ENCODE measurements at places on chromosomes 2 and 18. TPM values are rescaled to one million over a fixed set of nuclear protein-coding genes. Genes with fewer than 3 reads are reported as not detected.

Gene GREB1L
- total RNA-seq: 1.5 TPM

Gene GPR35
- 0.28 TPM for total RNA-seq

Gene CHRNA1
- not detected for total RNA-seq

Gene INHBB
- total RNA-seq: not detected

Gene PLCL1
- not detected for total RNA-seq

Gene CCDC102B
- 0.92 TPM for total RNA-seq
